Nephron progenitor cell (in vitro differentiated cells): ENCODE measurements at places on chromosomes 3 and 15.

GRCh38 chr3:54507876-54508460 is 385.6 kb downstream of the CACNA2D3 start:
- DNase-seq: no peak

DNA sequence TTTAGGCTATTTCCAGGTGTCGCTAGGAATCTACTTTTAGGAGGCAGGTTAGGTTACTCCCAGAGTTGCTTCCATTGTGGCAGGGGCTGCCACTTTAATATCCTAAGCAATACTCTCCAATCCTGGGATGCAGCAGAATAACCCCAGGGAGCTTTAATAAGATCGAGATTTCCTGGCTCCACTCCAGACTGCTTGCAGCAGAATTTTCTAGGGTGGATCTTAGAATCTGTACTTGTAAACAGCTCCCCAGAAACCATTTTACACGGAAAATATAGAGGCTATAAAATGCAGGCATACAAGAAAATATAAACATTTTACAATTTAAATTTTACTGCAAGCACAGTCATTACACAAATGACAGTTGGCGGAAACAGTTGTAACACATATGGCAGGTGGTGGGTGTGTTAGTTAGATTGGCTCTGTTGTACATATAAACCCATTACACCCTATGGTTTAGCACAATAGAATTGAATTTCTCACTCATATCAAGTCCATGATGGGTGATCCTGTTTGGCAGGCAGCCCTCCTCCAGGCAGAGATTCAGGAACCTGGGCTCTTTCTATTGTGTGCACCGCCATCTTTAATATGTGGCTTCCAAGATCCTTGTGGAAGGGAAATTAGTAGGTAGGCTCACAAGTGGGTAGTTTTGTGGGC is 35.0 kb upstream of the TNFAIP8L3 start:
- no peak for DNase-seq

DNA sequence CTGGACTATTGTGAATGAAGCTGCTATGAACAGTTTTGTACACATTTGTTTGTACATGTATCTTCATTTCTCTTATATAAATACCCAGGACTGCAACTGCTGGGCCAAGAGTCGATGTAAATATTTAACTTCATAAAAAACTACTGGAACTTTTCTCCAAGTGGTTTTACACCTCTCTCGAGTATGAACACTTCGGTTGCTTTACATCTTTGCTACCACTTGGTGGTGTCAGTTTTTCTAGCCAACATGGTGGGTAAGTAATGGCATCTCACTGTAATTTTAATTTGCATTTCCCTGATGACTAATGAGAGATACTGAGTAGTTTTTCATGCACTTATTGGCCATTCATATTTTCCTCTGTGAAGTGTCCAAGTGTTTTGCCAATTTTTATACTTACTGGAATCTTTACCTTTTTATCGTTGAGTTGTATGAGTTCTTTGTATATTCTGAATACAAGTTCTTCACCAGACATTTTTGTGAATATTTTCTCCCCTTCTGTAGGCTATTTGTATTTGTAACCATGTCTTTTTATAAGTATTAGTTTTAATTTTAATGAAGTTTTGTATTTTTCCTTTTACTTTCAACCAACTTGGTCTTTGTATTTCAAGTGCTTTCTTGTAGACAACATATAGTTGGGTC is 44.4 kb downstream of the PCOLCE2 start:
- DNase-seq: no peak

- no peak for DNase-seq
Observed at GRCh38 chr3:157776861-157777260, 273.6 kb upstream of the VEPH1 start.

DNA sequence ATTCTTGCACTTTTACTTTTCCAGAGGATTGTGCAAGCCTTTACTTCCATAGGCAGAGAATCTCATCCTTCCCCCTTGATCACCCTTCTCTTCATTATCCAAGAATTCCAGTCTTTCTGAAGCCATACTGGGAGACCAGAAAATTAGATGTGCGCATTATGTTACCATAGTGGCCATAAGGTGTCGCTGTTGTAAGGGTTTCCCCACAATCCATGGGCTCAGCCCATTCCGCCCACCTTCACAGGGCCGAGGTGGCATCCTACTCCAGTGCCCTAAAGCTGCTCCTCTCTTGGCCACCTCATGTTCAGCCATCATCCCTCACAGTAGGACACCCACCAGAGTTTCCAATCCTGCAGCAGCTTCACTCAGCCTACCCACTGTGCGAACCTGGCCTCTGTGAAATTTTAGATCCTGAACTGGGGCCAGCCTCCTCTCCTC is 35.0 kb downstream of the CTSH start:
- peak; percentile 62 for DNase-seq

- DNase-seq: no peak
Observed at GRCh38 chr15:24269166-24269571, 406.4 kb upstream of the NPAP1 start.

DNA sequence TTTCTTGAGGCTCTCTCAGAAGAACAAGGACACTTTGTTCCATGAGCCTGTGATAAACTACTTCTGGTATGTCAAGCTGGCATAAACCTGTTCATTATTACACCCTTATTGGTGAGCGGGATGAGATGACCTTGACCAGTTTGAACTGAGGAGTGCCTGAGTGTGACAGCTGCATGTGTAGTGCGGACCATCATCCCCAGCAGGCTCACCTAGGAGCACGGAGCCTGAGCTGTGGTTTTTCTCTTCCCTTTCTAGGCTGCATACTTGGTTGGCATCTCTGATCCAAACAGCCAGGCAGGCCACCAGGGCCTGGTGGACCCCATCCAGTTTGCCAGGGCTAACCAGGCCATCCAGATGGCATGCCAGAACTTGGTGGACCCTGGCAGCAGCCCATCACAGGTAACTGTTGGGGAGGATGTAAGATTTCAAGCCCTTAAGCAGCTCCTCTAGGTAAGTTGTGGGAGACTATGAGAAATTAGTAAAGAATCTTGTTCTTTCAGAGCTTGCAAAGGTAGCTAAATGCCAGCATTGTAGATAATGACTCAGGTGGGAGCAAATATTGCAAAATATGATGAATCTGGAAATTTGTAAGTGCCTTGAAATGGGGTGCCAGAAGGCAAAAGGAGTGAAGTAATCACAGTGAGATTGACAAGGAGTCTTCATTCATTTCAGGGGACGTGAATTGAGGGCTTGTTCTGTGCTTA is 288.9 kb upstream of the TPM1 start:
- no peak for DNase-seq

DNA sequence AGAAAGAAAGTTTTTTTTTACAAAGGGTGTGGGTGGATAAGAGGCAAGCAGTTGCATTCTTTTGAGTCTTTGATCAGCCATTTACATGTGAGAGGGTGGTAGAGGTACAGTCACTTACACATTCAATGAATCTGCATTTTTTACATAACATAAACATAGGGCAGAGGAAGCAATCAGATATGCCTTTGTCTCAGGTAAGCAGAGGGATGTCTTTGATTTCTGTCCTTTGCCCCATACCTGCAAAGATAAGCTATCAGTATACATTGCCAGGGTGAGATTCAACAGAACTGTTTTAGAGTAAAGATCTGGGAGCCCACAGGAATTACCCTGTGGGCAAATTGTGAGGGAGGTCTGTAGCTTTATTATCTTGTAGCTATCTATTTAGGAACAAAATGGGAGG is 5.4 kb upstream of the PPP1R2 start:
- DNase-seq: no peak

GRCh38 chr3:183306798-183307671 is 54.0 kb downstream of the B3GNT5 start:
- no peak for DNase-seq

- no peak for DNase-seq
Observed at GRCh38 chr3:148330542-148330941, 367.2 kb upstream of the AGTR1 start.

GRCh38 chr3:46942481-46943236 is 33.9 kb downstream of the CCDC12 start:
- no peak for DNase-seq

DNA sequence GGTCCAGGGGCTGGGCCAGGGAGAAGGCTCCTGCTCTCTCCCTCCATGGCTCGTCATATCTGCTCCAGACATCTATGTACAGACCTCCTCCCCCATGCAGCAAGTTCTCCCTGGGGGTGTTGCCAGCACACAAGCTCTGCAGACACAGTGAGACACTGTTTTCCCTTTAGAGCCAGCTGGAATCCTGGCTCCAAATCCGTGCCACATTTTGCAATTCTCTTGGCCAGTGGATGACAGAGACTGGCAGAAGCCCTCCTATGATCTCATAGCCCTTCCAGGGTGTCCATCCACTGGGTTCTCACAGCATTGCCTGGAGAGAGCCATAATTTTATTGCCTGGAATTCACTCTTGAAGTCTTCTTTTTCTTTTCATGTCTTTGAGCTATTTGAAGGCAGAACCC is 203.9 kb downstream of the TLE3 start:
- DNase-seq: peak; percentile 47

GRCh38 chr3:114411190-114411668 is 117.4 kb downstream of the TIGIT start:
- no peak for DNase-seq
